ENCODE measurements at places on chromosomes 5 and 9.

- no peak for DNase-seq
Measured at GRCh38 chr9:116275418-116276195, 122.0 kb downstream of the PAPPA start.

- DNase-seq, result no peak
Measured at GRCh38 chr9:14806941-14807520, 84.5 kb upstream of the CER1 start.

DNA sequence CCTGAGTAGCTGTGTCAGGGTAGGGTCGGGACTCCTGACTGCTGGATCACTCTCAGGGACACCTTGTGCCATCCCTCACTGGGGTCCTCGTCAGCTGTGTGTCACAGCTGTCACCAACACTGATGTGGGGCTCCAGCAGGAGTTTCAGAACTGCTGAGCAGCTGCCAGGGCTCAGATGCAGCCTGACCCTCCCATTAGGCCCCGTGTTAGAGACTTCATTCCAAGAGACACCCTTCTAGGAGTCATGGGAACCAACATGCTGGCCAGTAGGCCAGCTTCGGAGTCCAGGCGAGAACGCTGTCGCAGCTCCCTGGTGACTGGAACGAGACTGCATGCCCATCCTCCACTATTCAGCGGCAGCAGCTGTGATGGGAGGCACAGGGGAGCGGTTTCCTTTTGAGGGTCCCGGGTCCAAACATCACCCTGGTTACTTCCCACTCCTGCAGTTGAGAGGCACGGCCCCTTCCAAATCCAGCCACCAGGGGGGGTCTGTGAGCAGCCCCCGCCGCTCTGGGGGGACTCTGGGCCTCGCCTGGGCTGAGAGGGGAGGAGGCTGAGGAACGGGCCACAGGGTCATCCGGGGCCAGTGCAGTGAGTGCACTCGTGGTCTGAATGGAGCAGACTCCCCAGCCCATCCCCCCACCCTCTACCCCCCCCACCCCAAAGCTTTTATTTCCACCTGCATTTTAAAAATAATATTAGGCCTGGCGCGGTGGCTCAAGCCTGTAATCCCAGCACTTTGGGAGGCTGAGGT is 12.6 kb upstream of the TCF7 start:
- DNase-seq, result peak; percentile 79

GRCh38 chr9:131633491-131634031 is 88.2 kb downstream of the PRRT1B start:
- no peak for DNase-seq

GRCh38 chr5:59725392-59725767 is 168.1 kb downstream of the PDE4D start:
- no peak for DNase-seq

GRCh38 chr5:154778534-154778933 is 23.4 kb downstream of the LARP1 start:
- no peak for DNase-seq

DNA sequence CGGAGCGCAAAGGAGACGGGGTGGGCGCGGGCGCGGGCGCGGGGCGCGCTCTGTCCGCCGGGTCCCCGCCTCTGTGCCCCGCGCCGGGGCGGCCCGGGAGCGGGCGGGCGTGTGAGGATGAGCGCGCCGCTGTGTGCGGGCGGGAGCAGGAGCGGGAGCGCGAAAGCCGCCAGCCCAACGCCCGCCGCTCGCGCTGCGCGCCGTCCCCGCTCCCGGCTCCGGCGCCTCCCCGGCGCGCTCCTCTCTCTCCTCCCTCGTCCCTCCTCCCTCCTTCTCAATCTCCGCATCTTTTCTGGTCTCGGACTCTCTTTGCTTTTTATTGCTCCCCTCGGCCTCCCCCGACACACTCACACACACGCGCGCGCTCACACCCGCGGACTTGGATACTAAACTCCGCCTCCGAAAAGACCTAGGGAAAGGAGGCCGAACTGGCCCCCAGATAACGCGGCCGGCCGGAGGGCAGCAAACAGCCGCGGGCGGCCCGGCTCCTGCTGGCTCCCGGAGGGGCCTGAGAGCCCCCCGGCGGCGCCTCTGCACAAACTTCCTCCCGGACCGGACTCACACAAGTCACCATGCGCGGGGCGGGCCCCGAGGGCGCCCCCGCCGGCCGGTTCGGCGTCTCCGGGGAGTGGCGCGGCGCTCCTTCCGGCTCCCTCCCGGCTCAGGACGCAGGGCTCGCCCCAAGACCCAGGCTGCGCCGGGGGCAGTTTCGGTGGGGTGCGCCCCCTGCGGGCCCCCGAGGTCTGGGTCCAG is at the start of gene FIBCD1:
FIBCD1 (minus strand) TSS at position 596 of the 753 bp plus-strand sequence. CDS start 640 bp downstream, outside the sequence.
- no peak for DNase-seq

DNA sequence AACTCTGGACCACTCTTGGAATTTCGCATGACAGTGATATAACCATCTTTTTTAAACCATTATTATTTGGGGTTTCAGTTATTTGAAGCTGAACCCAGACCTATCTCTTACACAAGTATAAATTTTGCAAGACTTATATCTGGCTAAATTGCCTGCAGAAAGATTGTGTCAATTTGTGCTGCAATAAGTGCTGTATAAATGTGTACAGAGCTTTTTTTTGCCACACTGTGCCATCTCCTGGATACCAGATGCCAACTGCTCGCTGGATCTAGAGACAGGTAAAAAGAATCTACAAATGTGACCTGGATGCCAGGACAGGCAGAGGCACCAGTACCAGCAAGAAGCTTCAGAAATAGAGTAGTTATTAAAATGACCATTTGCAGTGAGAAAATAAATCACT is 25.9 kb upstream of the TTC39B start:
- DNase-seq, result no peak

DNA sequence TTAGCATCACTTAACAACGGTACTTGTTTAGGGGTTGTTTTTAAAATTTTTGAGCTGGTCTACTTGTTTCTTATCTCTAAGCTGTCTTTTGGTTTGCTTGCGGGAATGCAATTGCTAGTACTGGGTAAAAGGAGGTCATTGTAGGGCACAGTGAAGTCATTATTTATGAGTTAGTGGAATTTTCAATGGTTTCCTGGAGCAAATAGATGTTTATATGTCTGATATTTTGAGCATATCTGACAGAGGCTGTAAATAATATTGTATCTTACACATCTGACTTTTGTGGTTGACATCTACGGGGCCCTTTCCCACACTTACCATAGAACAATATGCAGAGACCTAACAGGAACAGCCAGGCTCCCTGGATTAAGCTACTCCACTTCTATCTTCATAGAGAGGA is 90.4 kb upstream of the IL6ST start:
- DNase-seq, result no peak

DNA sequence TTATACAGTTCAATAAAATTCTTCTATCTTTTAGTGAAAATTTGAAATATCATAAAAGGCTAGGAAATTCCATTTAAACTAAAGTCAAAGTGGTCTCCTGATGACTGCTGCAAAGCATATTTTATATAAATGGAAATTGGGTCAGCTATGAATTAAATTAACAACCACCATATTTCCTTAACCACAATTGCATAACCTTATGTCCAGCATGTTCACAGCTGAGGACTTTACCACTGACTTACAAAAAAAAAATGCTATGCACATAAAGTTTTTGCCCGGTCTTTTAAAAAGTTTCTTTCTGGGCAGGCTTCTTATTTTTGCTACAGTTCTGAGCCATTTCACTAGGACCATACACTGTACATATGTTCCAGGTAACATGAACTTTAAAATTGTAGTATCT is 208.6 kb upstream of the RGMB start:
- DNase-seq, result no peak

DNA sequence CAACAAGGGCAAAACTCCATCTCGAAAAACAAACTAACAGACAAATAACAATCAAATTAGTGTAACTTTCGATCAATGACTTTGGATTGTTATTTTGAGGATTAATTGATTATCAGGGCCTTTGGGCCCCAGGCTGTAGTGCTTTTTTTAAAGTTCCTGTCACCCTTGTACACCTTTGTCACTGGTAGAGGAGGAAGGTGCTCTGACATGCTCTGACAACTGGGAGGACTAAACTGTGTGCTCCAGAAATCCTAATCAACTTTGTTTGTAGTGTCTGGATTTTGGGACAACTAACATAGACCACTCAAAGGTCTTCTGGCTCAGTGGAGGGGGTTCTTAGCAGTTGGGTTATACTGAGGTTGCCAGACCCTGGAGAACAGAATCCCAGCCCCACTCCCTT is 1.8 kb downstream of the TXN start:
- DNase-seq, result no peak

GRCh38 chr5:151174612-151175101 is 17.1 kb upstream of the ANXA6 start:
- no peak for DNase-seq

DNA sequence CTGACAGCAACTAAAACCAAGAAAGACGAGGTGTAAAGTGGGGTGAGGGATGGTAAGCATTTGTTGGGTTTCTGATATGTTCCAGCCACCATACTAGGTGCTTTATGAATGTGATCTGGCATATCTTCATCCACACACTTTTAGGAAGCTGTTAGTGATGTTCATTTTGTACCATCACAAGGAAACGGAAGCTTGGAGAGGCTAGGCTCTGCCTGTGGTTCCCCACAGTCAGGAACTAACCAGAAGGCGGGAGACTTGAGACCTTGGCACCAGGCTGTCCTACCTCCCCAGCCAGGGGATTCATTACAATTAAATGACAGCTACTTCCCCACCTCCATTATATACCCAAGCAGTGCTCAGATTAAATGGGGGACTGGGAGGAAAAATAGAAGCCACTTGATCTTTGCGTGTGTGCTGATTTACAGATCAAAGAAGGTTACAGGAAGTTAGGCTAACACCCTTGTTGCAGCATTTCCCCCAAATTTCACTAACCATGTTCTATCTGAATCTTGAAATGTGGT is 43.0 kb downstream of the SFXN1 start:
- DNase-seq, result no peak

DNA sequence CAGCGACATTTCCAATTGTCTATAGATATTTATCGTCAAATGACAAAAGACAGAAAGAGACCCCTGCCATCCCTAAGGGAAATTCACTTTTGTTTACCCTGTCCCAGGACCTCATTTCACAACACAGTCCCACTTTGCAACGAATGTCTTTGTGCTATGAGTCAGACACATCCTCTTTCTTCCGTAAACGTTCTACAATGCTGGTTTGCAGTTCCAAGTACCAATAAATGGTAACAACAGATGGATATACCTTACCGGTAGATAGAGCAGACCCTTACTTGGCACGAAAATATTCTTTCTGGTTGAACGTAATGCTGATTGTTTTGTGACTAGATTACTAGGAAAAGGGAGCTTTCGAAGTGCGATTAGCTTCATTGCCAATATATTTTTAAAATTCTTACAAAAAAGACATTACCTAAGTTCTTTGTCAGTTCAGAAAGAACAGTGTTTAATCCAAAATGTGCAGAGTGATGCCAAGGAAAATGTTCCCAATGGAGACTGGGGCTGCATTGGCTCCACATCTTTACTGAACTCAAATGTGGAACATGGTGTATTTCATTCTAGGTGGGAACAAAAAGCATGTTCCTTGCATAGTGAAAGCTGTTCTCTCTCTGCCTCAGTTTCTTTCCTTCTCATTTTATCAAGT is 202.5 kb upstream of the SLC27A6 start:
- no peak for DNase-seq

- peak; percentile 43 for DNase-seq
Measured at GRCh38 chr9:123339666-123340510, 16.1 kb upstream of the CRB2 start.

- no peak for DNase-seq
Measured at GRCh38 chr9:32928145-32928763, 73.2 kb downstream of the APTX start.

DNA sequence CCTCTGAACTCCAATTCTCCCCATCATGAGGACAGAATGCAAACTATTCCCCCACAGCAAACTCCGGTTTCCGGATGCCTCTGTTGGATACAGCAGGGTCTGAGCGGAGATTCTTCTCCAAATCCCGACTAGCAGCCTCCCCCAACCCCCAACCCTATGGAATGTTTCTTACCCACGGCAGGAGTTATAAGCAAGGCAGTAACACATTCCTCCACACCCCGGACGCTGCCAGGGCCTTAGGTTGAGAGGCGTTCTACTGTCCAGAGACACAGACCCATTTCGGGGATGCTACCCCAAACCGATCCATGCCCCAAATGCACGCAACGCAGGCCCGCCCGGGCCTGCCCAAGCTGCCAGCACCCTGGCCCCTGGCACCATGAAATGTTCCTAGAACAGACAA is 85.6 kb upstream of the LMX1B start:
- DNase-seq, result no peak

DNA sequence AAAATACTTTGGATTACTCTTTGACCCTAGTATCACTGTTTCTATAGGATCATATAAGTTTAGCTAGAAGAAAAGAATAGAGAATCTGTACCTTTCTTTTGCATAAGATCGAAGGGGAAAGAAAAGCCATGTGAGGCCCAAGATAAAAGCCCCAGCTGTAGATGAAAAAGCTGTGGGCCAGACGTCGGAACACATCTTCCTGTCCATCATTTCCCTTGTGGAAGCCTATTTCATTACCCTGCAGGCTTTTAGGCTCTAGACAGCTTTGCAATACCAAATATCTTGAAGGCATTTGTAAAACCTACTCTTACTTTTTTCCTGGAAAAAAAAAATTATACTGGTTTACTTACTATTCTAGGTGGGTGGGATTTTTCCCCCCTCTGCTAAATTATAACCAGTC is 10.0 kb downstream of the PALM2AKAP2 start:
- DNase-seq, result no peak

- DNase-seq, result no peak
Measured at GRCh38 chr9:126293522-126293889, 33.1 kb upstream of the MVB12B start.

GRCh38 chr5:17238521-17239041 is 21.1 kb downstream of the BASP1 start:
- no peak for DNase-seq

- no peak for DNase-seq
Measured at GRCh38 chr5:151248651-151249050, 4.3 kb upstream of the GM2A start.

- DNase-seq, result peak; percentile 39
Measured at GRCh38 chr9:4666042-4666699, at the start of gene SPATA6L. Gene SPATA6L (minus strand): TSS chr9:4666480. CDS start chr9:4666250, 230 bp downstream.

Data from activated CD4-positive, CD25-positive, alpha-beta regulatory T cell treated with anti-CD3 and anti-CD28 coated beads, Interleukin-2, amount 50 U/mL, for 72 hours (primary cell).